ENCODE measurements at places on chromosomes 16 and 17.

DNA sequence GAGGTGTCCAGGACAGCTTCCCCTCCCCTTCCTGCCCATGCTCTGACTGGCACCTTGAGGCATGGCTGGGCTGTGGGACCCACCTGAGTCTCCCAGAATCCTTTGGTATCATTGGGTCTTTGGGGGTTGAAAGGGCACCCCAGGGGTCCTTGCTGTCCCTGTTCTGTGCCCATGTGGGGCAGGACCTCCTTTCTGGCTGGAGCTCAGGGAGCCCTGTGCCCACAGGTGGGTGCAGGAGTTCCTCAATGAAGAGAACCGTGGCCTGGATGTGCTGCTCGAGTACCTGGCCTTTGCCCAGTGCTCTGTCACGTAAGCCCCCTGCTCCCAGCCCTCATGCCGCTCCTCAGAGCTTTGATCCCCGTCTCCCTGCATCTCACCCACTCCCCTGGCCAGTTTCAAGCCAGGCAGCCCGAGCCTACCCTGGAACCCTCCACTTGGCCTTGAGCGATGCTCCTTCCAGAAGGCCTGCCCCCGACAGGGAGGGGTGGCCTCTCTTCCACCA lies 11.8 kb downstream of the FMNL1 start:
- no peak for DNase-seq

DNA sequence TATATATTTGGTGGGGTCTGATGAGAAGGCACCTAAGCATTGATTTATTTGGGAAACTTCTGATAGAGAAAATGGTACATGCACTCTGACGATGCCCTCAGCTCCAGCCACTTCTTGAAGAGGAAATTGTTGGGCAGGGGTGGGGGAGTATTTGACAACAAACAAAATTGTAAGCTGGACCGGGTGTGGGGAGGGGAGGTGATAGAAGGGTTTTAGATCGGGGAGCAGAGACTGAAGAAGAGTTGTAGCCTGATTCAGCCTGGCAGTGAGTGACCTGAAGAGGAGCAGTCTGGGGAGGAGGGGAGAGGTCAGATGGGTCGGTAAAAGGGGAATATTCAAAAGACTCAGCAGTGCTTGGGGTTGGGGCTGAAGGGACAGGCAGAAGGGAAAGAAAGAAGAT lies 2284.7 kb downstream of the TP53TG3F start:
- no peak for DNase-seq

DNA sequence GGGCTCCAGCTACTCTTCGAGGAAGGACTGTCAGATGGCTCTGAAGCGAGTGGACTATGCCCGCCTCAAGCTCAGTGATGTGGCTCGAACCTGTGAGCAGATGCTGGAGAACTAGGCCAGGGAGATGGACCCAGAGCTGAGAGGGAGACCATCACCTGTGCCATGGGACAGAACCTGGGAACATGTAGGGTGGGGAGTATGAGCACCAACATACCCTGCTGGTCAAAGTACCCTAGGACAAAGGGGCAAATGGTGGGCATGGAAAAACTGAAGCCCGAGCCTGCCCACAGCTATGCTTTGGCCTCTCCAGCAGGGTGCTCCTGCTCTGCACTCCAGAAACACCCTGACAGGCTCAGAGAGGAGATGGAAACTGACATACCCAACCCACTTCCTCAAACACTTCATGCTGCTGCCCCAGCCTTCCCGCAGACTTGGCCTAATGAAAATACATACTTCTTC lies 1.9 kb downstream of the MED11 start:
- no peak for DNase-seq

- DNase-seq: no peak
Measured at GRCh38 chr16:68660359-68660795, 15.3 kb downstream of the CDH3 start.
